ENCODE measurements at places on chromosomes 6 and 20. TPM values are rescaled to one million over a fixed set of nuclear protein-coding genes. Genes with fewer than 3 reads are reported as not detected.

- peaks cover 54% of the 10 kb centered on the region for H3K36me3 ChIP-seq
- no peak overlapping the region for H3K27ac ChIP-seq
- no peak for DNase-seq
- H3K4me3 ChIP-seq, result no peak overlapping the region
- no peaks in the 10 kb centered on the region for H3K27me3 ChIP-seq
Observed at GRCh38 chr20:41436679-41437078, 70.1 kb upstream of the EMILIN3 start.

The LY86 gene
- total RNA-seq, result 0.16 TPM

GRCh38 chr6:77463861-77464494 is 687 bp upstream of the HTR1B start:
- H3K4me1 ChIP-seq, result peaks cover 35% of the 10 kb centered on the region
- peak overlapping the region; percentile 93 for H3K4me3 ChIP-seq
- peaks cover 76% of the 10 kb centered on the region for H3K27me3 ChIP-seq
- peak; percentile 77 for DNase-seq
- H3K36me3 ChIP-seq, result no peaks in the 10 kb centered on the region

The IP6K3 gene
- 0.89 TPM for total RNA-seq

GRCh38 chr6:43600595-43600994 is 24.6 kb downstream of the POLH start:
- H3K36me3 ChIP-seq, result peaks cover 27% of the 10 kb centered on the region
- no peak for DNase-seq
- H3K4me1 ChIP-seq, result no peaks in the 10 kb centered on the region
- H3K4me3 ChIP-seq, result no peak overlapping the region

GRCh38 chr20:20404633-20405032 is 36.7 kb downstream of the INSM1 start:
- H3K27ac ChIP-seq, result peak overlapping the region; percentile 28
- no peaks in the 10 kb centered on the region for H3K27me3 ChIP-seq
- peaks cover 22% of the 10 kb centered on the region for H3K4me1 ChIP-seq
- no peaks in the 10 kb centered on the region for H3K36me3 ChIP-seq

GRCh38 chr6:2480267-2480966 is 235.0 kb upstream of the GMDS start:
- H3K4me3 ChIP-seq, result no peak overlapping the region
- H3K4me1 ChIP-seq, result no peaks in the 10 kb centered on the region
- peaks cover 20% of the 10 kb centered on the region for H3K36me3 ChIP-seq
- DNase-seq, result no peak
- no peaks in the 10 kb centered on the region for H3K27me3 ChIP-seq

DNA sequence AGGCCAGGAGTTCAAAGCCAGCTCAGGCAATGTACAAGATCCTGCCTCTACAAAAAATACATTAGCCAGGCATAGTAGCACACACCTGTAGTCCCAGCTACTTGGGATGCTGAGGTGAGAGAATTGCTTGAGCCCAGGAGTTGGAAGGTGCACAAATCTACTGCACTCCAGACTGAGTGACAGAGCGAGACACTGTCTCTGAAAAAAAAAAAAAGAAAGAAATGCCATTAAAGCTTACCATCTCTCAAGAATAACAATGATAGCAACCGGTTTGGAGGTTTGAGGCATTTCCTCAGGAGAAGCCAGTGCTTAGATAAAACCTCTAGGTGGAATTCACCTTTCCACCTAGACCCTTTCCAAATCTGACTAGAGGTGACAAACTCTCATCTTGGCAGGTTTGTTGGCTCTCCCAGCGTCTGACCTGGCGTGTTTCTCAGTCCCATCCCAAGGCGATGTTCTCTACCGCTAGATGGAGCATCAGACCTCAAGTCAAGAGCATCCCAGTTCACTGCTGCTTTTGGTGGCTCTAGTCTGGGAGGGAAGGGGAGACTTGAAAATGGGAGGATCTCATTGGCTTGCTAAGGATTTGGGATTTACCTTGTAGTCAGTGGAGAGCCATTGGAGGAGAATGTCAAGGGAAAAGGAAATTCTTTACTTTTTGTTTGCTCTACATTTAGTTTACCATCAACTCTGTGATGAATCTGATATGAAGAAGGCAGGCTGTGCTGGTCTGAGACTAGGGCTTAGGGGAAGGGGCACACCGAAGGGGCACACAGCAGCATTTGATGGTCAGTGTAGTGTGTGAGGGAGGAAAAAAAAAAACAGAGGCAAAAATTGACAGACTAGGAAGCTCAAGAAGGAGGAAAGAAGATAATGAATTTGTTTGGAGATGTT is 67.9 kb downstream of the NCOA7 start:
- peaks cover 2% of the 10 kb centered on the region for H3K4me1 ChIP-seq
- peak; percentile 75 for DNase-seq
- no peaks in the 10 kb centered on the region for H3K27me3 ChIP-seq
- H3K36me3 ChIP-seq, result no peaks in the 10 kb centered on the region

GRCh38 chr20:61580958-61581824 is 329.1 kb downstream of the CDH4 start:
- DNase-seq, result no peak
- no peak overlapping the region for H3K4me3 ChIP-seq
- no peak overlapping the region for H3K27ac ChIP-seq
- peaks cover 35% of the 10 kb centered on the region for H3K27me3 ChIP-seq
- no peaks in the 10 kb centered on the region for H3K36me3 ChIP-seq

DNA sequence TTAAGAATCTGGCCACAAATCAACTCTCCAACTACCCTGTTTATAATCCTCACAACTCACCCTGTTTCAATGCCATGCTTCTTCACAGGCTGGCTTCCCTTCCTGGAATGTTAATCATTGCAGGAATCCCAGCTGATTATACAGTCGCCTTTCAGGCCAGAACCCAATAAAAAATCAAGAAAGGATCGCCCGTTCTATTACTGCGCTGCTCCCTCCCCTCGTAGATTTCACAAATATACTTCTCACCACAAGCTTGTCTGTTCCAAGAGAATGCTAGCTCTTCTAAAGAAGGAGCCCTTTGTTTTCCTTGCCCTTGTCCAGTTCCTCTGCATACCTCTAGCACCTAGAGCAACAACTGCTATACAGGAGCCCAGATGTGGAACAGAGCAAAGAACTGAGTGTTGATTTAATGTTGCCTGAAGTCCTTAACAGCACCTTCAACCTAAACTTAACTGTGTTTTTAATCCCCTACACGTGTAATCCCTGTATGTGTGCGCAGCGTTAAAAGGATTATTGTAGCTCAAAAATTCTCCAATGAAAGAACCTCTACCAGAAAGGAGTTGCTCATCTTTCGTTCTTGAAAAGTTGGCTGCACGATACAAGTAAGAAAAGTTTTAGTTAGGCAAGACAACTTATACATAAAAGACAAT is 988 bp downstream of the ECHDC1 start:
- no peaks in the 10 kb centered on the region for H3K27me3 ChIP-seq
- H3K36me3 ChIP-seq, result no peaks in the 10 kb centered on the region
- DNase-seq, result no peak

DNA sequence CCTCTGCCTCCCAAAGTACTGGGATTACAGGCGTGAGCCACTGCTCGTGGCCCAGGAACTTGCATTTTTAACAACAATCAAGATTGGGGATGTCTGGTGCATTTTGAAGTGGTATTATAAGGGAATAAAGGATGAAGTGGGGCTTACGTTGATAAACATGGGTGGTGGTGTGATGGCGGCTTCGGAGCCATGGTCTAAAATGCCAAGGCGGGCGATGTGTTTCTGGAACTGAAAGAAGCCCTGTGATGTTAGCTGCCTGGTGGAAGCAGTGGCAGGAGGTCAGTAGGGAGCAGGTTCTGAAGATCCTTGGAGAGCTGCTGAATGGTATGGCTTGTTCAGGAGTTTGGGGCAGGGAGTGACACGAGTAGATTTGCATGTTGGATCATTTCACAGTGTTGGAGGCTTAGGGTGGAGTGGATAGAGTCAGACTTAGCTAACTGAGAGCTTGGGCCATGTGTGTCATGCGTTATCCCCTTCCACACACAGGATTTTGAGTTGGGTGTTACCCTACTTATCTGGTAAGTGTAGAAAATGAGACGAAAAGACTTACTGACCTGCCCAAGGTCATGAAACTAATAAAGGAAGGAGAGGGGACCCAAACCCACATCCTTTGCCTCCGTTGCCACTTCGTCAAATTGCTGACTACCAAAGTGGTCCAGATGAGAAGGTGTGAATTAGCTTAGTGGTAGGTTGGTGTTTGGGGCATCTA is 1.5 kb downstream of the NELFCD start:
- peak overlapping the region; percentile 80 for H3K4me3 ChIP-seq
- no peak for DNase-seq
- H3K4me1 ChIP-seq, result peaks cover 35% of the 10 kb centered on the region

DNA sequence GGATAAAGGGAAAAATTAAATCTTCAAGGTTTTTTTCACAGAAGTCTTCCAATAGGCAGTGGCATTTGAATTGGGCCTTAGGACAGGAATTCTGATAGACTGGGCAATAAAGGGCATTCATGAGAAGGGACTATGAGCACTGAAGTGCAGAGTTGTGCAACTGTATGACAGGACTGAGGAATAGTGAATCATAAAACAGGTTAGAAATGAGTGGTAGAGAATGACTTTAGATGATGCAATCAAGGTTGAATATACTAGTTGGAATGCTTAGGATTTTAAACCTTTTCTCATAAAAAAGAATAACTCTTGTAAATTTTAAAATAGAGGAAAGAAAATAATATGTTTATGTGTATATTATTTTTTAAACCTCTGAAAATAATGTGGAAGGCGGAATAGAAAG is 944.7 kb downstream of the PHF3 start:
- H3K4me1 ChIP-seq, result no peaks in the 10 kb centered on the region
- DNase-seq, result no peak
- H3K27me3 ChIP-seq, result no peaks in the 10 kb centered on the region
- H3K36me3 ChIP-seq, result peaks cover 14% of the 10 kb centered on the region
- H3K27ac ChIP-seq, result no peak overlapping the region
- H3K4me3 ChIP-seq, result no peak overlapping the region

- H3K4me1 ChIP-seq, result peaks cover 9% of the 10 kb centered on the region
- no peak overlapping the region for H3K27ac ChIP-seq
- DNase-seq, result no peak
- no peaks in the 10 kb centered on the region for H3K36me3 ChIP-seq
Observed at GRCh38 chr6:102038964-102039363, 645.5 kb downstream of the GRIK2 start.

- no peaks in the 10 kb centered on the region for H3K27me3 ChIP-seq
- no peak overlapping the region for H3K4me3 ChIP-seq
- H3K36me3 ChIP-seq, result no peaks in the 10 kb centered on the region
- no peak for DNase-seq
- peaks cover 18% of the 10 kb centered on the region for H3K4me1 ChIP-seq
Observed at GRCh38 chr6:16706911-16707783, 54.1 kb downstream of the ATXN1 start.

DNA sequence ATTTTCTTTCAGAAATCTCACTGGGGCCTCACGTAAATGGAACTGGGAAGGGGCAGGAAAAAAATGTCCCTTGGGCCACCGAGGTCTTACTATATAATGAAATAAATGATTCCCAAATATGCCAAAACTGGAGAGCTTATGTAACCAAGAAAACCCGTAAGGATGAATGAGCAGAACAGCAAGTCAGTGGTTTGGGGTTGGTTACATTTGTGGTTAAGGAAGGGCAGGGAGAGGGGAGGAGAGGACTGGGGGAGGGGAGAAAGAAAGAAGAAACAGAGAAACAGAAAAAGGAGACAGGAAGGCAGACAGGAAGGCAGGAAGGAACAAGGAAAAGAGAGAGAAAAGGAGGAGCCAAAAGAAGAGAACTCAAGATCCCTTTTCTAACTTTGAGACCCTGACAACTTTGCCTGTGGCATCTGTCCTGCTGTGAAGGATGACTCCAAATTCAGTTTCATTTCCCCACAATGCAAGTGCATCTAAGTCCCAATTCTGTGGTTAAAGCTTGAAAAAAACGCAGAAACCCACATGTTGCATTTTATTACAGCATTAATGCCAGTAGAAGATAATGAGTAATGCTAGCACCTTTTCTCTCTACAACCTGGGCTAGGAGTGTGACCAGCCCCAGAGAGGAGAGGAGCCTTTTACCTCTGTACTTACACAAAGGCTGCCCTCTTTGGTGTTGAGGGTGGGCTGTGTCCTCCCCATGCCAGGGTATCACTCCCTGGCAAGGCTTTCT is 10.8 kb upstream of the ARMC2 start:
- H3K36me3 ChIP-seq, result no peaks in the 10 kb centered on the region
- H3K4me1 ChIP-seq, result peaks cover 26% of the 10 kb centered on the region
- H3K27me3 ChIP-seq, result 0 out of 2 replicates have a peak, but pooled peaks cover 5% of the 10 kb centered on the region
- H3K27ac ChIP-seq, result peak overlapping the region; percentile 66

The HLA-DQB1 gene
- total RNA-seq, result 3.8 TPM

The SSTR4 gene
- not detected for total RNA-seq

DNA sequence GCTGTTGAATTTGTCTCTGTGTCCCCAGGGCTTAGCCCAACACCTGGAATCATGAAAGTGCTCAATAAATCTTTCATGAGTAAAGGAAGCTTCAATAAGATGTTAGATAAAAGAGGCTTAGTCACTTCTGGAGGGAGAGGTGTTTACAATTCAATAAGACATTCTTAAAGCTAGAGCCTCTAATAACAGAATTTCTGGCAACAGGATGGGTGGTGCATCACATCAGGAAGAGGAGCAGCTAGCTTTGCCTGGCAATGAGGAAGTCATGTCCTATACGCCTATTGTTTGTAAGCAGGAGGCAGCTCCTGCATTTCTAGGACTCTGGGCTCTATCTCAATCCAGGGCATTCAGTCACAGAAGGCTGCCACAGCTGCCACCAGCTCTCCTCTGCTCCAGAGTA is 638.5 kb downstream of the EPM2A start:
- H3K36me3 ChIP-seq, result peaks cover 24% of the 10 kb centered on the region
- H3K4me3 ChIP-seq, result no peak overlapping the region
- no peak for DNase-seq
- no peak overlapping the region for H3K27ac ChIP-seq
- no peaks in the 10 kb centered on the region for H3K4me1 ChIP-seq

DNA sequence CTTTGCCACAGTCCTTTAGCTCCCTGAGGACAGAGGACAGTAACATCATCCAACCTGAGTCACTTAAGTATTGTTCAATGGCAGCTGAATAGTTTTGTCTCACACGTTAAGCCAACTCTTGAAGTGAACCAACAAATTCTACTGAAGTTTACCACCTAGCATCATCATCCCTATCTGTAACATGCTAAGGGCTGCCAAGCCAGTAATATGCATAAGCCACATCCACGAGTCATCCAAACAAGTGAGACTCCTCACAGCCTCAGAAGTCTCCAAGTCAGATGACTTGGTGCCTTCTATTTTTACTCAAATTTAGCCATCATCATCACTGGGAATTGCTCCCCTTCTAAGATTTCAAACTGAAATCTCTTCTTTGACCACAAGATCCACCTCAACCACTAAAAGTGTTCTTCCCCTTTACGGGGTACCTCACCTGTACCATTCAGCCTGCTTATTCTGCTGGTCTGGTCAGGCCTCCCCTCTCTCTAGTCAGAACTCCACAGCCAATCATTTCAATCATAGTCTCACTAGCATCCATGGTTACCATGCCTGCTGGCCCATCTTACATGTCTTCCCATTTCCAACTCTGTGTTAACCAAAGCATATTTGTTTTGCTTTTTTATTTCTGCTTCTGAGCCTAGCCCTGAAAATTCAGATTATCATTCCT is 73.7 kb downstream of the DTNBP1 start:
- H3K36me3 ChIP-seq, result no peaks in the 10 kb centered on the region
- H3K4me3 ChIP-seq, result no peak overlapping the region
- H3K4me1 ChIP-seq, result peaks cover 10% of the 10 kb centered on the region
- no peak for DNase-seq
- H3K27ac ChIP-seq, result no peak overlapping the region

The MYL9 gene
- 57.7 TPM for total RNA-seq

The FOXF2 gene
- total RNA-seq, result not detected
